Thymus (tissue), 14 donors: ENCODE measurements at places on chromosomes 4 and X. TPM values are rescaled to one million over a fixed set of nuclear protein-coding genes. Genes with fewer than 3 reads are reported as not detected.

DNA sequence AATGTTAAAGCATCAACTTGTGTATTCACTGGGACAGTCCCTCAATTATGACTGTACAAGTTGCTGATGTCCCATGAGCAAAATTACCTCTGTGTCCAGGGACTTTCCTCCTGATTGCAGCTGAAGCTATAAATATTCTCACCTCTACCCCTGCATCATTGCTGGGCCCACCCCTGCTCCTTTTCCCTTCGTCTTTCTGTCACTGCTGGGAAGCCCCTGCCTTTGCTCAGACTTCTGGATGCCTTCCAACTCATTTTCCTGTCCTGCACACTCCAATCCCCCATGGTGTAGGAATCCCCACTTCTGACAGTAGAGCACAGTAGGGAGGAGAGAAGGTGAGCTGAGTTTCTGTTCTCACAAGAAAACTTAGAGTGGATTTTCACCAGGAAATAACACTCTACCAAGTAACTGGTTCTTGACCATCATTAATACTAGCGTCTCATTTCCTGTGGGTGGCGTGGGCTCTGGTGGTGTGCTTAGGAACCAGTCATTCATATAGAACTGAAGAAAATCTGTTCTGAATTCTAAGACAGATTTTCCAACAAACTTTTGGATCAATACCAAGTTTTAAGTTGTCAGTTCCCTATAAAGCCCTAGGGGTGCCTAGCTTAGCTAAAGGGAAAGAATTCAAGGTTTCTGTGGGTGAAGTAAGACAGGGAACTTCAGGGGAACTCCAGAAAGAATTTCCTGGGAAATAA lies 136.2 kb upstream of the MED14 start:
- no peak for DNase-seq

- DNase-seq, result no peak
Measured at GRCh38 chr4:141680060-141680459, 43.7 kb downstream of the IL15 start.

Gene TASL
- 2.8 TPM for polyA plus RNA-seq

Gene UGT2A1
- 0.21 TPM for polyA plus RNA-seq

Gene GABRG1
- 0.02 TPM for polyA plus RNA-seq
